Stimulated activated CD8-positive, alpha-beta memory T cell treated with anti-CD3 and anti-CD28 coated beads, Interleukin-4, amount 100 ng/mL, for 4 hours (primary cell): ENCODE measurements at places on chromosomes 5 and 9.

- no peak for DNase-seq
These were observed 179.1 kb downstream of the CWC27 start for GRCh38 chr5:64947801-64948200.

GRCh38 chr9:27586304-27586703 lies 13.0 kb upstream of the C9orf72 start:
- DNase-seq: no peak

- DNase-seq: peak; percentile 78
These were observed 45.4 kb downstream of the ANXA2R start for GRCh38 chr5:42994555-42995359.

- no peak for DNase-seq
These were observed 26.6 kb downstream of the PTPDC1 start for GRCh38 chr9:94110821-94111252.

DNA sequence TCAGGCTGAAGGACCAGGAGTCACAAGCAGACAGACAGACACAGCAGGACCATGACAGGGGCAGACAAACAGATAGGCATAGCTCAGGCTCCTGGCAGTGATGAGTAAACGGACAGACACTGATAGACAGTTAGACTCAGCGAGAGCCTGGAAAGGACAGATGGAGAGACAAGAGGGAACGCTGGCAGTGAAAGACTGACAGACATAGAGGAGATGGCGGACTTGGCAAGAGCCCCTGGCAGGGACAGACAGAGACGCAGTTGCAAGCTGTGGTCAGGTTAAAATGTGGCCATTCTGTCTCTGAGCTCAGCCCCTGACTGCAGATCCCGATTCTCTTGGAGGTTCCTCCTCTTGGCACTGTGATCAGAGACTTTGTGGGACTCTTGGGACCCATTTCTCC lies 13.6 kb downstream of the CSF2 start:
- no peak for DNase-seq

DNA sequence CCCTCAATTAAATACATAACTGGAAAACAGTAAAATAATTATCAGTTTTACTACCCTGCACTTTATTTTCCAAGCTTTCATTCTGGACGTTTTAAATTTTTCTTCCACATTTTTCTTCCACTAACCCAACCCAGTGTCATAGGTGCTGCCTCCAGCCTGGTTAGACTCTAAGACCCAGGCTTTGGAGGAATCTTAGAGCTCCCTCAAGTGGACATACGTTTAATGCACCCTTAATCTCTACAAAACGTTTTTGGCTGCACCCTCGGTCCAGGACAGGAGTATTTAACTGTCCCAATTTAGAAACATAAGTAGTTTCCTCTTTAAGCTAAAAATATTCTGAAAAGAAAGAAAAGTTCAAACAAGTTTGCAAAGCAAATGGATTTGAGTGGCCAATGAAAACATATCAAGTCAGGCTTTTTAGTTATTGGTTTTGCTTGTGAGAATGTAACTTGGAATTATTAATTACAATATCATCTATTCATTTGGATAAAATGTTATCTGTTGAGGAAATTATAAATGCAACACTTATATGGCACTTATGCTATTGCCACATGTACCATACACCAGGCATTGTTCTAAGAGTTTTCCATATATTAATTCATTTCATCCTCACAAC lies 38.9 kb downstream of the CDH6 start:
- DNase-seq: no peak

DNA sequence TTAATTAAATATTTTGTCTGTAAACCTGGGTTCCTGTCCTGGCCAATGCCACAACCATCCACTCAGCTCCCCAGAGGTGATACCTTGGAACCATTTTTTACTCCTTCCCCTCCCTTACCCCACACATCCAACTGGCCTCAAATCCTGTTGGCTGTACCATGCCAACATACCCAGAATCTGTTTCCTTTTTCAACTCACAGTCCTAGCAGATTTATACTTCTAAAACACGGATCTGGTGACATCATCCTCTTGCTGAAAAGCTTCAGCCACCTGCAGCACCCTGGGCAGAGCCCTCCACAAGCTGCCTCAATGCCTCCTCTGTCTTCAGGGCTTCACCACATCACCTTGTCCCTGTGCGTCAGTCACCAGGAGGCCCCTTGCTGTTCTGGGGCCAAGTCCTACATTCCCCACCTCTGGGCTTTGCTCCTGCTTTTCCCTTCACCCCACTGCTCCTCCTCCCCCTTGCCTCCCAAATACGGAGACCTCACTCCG lies 14.9 kb downstream of the SEMA6A start:
- no peak for DNase-seq

DNA sequence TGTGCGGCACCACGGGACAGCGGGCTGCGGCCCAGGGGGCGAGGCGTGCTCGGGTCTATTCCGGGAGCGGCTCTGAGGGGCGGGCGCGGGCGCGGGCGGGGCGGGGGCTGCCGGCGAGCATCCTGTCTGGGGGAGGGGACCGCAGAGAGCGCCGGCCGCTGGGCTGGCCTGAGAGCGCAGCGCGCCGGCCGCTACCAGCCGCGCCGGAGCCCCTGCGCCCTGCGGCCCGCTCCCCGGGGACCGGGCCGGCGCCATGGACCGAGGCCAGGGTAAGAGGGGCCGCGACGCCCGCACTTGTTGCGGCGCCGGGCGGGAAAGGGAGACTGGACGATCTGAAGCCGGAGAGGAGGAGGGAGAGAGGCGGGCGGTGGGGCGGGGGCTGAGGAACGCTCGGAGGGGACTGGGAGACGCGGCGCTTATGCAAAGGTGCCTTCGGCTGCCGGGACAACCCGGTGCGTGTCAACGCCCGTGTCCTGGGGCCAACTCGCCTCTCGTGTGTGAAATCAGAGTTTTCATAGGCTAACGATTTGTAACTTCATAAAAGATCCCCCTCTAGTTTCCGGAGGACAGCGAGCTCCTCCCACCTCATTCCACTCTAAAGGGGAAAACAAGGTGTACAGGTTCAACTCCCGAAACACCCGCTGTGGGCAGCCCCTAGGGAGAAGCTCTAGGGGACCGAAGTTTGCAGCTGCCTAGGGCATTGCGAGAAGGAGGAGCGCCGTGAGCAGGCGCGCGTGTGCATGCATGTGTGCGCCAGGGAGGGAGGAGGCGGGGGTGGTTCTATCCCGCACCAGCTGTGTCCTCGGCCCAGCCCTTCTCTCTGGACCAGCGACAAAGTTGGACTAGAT lies at the start of gene AFAP1L1:
TSS of gene AFAP1L1 (plus strand) at position 144 of the 848 bp plus-strand sequence. CDS start at position 254, 110 bp downstream.
- no peak for DNase-seq

- no peak for DNase-seq
These were observed 178.8 kb downstream of the GAPVD1 start for GRCh38 chr9:125440411-125440810.

DNA sequence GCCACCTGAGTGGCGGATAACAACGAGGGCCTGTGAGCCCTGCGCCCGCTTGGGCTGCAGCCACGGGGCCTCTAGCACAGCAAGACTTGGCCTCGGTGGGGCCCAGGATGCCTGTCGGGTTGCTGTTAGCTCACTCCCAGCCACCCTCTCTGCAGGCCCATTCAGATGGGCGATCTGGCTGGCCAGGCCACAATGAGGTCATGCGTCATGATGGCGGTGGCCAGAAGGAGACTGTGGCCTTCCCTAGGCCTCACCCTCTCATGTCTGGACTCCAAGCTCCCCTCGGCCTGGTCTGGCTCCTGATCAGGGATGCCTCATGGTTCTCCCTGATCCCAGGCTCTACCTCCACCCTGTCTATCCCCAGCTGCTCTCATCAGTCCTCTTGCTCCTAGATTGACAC lies 19.0 kb upstream of the TCOF1 start:
- no peak for DNase-seq

GRCh38 chr5:132086277-132086794 lies 12.7 kb downstream of the CSF2 start:
- DNase-seq: no peak

GRCh38 chr5:179233909-179234562 lies 111.2 kb downstream of the ADAMTS2 start:
- no peak for DNase-seq

DNA sequence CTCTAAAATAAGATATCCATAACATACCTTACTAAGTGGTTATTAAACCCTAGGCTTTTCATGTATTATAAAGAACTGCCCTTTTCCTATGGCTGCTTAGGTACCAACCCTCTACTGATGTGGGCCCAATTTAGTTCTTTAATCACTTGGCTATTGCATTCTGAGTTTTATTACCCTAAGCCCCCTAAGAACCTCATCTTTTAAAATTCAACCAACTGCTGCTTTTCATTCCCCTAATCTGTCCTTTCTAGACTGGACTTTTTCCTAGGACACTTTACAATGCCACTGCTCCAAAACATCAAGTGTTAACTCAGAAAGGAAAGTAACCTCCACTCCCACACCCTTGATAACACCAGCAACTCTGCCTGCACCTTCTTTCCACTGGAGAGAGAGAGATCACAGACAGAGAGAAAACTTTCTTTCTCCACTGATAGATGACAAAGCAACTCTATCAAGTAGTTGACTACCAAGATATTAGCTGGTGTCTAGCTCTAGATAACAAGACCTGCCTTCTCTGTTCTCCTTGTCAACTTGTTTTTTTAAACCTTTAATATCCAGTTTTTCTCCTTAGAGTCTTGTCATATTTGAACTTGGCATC lies 27.3 kb downstream of the ELL2 start:
- DNase-seq: no peak

DNA sequence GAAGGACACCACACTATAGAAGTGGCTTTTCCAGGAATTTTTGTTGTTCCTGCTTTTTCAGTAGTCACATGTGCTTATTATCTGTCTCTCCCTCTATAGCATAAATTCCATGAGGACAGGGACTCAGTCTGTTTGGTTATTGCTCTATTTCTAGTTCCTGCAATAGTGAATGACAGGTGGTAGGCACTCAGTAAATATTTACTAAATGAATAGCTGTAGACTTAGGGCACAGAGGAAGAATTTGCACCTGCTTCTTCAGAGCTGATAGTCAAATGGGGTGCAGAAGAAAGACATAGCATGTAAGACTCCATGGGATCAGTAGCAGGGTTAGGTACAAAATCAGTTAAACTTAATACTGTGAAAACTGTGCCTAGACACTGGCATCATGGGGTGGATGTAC lies 580.2 kb downstream of the CCDC171 start:
- no peak for DNase-seq

- DNase-seq: no peak
These were observed 523.0 kb downstream of the CSNK1G3 start for GRCh38 chr5:124034963-124035362.

- DNase-seq: no peak
These were observed 301.3 kb downstream of the ZNF608 start for GRCh38 chr5:124445070-124445619.

- DNase-seq: no peak
These were observed 386.7 kb downstream of the KDM4C start for GRCh38 chr9:7144265-7145046.

DNA sequence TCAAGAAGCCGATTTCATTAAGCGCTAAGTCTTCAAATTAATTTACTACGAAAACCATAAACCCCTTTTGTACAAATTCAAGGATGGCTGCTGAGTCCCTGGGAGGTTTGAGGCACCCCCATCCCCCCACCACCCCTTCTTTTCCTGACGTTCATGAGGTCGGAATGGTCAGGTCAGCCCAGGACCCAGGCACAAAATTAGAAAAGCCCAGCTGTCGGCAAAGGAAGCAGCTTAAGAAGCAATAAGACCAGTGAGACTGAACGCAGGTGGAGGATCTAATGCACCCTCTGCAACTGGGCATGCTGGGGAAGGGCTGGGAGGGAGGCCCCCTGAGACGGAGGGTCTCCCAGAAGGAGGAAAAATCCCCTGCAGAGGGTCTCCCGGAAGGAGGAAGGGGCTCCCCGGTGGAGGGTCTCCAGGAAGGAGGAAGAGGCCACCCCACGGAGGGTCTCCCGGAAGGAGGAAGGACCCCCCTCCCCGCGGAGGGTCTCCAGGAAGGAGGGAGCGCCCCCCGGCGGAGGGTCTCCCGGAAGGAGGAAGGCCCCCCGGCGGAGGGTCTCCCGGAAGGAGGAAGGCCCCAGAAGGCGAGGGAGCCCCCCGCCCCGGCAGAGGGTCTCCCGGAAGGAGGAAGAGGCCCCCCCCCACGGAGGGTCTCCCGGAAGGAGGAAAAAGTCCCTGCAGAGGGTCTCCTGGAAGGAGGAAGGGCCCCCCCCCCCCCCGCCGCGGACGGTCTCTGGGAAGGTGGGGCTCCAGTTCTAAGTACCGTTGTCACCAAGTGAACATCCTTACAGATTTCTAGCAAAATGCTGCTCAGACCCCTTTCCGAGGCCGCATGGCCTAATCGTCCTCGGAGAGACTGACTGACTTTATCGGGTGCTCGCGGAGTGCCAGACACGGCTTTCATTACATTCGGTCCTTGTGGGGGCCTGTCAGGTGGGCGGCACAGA lies 74.4 kb upstream of the FCN1 start:
- DNase-seq: no peak

DNA sequence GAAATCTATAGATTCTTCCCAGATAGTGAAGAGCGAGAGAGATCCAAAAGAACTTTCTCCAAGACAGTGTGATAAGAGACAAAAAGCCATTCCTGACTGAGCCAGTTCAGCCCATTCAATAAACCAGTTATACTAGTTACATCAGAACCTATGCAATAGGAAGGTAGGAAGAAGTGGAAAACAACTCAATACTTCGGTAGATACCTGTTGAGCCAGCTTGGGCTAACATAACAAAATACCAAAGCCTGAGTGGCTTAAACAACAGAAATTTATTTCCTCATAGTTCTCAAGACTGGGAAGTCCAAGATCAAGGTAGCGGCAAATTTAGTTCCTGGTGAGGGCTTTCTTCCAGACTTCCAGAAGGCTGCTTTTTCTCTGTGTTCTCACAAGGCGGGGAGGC lies 214.5 kb upstream of the GRAMD2B start:
- no peak for DNase-seq

- no peak for DNase-seq
These were observed 143.5 kb downstream of the MLLT3 start for GRCh38 chr9:20478786-20479185.

DNA sequence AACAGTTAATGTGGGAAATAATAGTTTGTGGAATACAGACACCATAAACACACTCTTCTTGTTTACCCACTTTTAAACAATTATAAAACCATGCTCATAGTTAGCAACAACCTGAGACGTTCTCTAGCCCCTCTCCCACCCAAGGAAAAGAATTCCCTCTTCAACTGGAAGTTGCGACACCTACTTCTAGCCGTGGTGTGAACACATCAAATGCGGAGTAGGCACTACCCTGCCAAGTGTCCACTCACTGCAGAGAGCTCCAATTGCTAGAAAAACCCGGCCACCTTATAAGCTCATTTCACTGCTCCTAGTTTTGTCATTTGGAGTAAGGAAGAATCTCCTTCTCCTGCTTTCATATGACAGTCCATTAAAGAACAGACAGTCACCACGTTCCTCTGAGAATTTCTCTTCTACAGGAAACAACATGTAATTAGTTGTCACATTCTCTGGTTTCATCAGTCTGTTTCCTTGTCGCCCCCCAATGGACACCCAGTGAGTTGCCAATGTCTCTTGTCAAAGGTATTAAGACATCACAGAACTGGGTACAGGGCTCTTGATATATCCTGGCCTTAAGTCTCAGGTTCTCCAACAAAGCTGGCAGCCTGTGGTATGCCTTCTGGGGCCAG lies 47.3 kb downstream of the PRLR start:
- no peak for DNase-seq

- no peak for DNase-seq
These were observed 260.7 kb downstream of the CRB2 start for GRCh38 chr9:123616707-123617106.
